ENCODE measurements at places on chromosomes 2 and 18. TPM values are rescaled to one million over a fixed set of nuclear protein-coding genes. Genes with fewer than 3 reads are reported as not detected.

Gene DNAJC5G
- 1.4 TPM for total RNA-seq

- H3K27me3 ChIP-seq = no peaks in the 10 kb centered on the region
- H3K4me1 ChIP-seq = no peaks in the 10 kb centered on the region
- no peak for DNase-seq
- H3K4me3 ChIP-seq = no peak overlapping the region
Measured at GRCh38 chr2:197869041-197869440, 64.6 kb downstream of the PLCL1 start.

Gene DCDC2C
- 0.39 TPM for total RNA-seq

DNA sequence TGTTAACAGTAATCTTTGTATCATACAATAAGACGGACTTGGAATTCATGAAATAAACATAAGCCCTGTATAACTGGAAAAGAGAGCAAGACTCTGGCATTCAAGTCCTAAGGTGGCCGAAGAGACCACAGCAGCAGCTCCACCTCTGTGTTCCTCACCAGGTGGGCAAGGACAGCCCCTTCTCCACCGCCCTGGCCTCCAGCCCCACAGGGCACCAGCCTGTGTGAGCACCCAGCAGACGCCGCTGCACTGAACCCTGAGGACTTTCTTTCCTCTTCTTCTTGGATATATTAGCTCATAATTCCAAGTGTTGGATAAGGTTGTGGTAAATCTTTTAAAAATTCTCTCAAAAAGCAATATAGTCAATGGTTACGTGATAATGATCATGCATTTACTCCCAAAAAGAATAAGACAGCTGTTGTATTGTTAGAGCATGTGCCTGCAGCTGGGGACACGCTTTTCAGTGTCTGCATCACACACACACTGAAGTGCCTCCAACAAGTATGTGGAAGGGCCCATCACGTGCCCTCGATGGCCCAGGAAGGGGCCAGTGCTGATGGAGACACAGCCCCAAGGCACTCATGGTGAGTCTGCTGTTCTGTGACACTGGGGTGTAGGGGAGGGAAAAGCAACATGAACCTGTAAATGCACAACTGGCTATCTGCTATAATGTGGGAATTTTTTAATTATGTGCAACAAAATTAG, 26.8 kb downstream of the FAM178B start:
- no peak for DNase-seq
- no peaks in the 10 kb centered on the region for H3K27me3 ChIP-seq
- H3K27ac ChIP-seq = no peak overlapping the region
- no peak overlapping the region for H3K4me3 ChIP-seq
- H3K36me3 ChIP-seq = no peaks in the 10 kb centered on the region

GRCh38 chr2:200033929-200034328, 78.5 kb downstream of the MAIP1 start:
- no peak overlapping the region for H3K27ac ChIP-seq
- H3K4me1 ChIP-seq = no peaks in the 10 kb centered on the region
- no peaks in the 10 kb centered on the region for H3K27me3 ChIP-seq
- no peaks in the 10 kb centered on the region for H3K36me3 ChIP-seq
- DNase-seq = no peak

Gene PRKAG3
- not detected for total RNA-seq

Gene COL4A3
- 51.0 TPM for total RNA-seq

- H3K4me1 ChIP-seq = no peaks in the 10 kb centered on the region
- H3K4me3 ChIP-seq = no peak overlapping the region
- H3K27ac ChIP-seq = no peak overlapping the region
- no peaks in the 10 kb centered on the region for H3K27me3 ChIP-seq
- DNase-seq = no peak
Measured at GRCh38 chr2:19158896-19159295, 199.5 kb downstream of the OSR1 start.

GRCh38 chr2:240238201-240238600, 97.7 kb upstream of the OTOS start:
- H3K4me1 ChIP-seq = peaks cover 29% of the 10 kb centered on the region
- DNase-seq = no peak
- H3K4me3 ChIP-seq = no peak overlapping the region
- no peaks in the 10 kb centered on the region for H3K36me3 ChIP-seq

All from adrenal gland (tissue), 19 donors.